Stimulated activated CD4-positive, alpha-beta T cell treated with anti-CD3 and anti-CD28 coated beads, Interleukin-4, amount 100 ng/mL, for 24 hours (primary cell): ENCODE measurements at places on chromosomes 11 and 22.
A peak's percentile ranks its signal among the peaks of the same experiment; 100 is the strongest.

DNA sequence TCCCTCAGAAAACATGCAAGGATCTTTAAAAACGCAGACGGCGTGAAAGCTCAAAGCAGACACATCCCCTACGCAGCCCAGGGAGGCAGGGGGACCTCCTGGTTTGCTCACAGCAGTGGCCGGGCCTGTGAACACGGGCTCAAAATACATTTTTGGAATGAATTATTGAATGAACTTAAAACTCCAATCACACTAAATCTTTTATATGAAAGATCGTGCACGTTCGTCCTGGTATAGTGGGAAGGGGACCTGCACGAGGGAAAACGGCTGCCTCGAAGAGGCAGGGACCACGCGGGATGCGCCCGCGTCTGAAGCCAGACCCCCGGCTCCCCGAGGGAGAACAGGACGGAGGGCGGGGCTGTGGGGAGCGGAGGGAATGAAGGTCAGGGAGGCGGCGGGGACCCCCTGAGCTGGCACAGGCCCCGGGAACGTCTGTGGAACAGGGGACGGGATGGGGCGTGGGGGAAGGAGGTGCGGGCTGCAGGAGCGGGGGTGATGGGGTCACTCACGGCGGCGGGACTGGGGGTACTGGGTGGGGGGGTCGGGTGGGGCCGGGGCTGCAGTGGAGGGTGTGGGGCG lies 1.3 kb upstream of the PANX2 start:
- DNase-seq: no peak

DNA sequence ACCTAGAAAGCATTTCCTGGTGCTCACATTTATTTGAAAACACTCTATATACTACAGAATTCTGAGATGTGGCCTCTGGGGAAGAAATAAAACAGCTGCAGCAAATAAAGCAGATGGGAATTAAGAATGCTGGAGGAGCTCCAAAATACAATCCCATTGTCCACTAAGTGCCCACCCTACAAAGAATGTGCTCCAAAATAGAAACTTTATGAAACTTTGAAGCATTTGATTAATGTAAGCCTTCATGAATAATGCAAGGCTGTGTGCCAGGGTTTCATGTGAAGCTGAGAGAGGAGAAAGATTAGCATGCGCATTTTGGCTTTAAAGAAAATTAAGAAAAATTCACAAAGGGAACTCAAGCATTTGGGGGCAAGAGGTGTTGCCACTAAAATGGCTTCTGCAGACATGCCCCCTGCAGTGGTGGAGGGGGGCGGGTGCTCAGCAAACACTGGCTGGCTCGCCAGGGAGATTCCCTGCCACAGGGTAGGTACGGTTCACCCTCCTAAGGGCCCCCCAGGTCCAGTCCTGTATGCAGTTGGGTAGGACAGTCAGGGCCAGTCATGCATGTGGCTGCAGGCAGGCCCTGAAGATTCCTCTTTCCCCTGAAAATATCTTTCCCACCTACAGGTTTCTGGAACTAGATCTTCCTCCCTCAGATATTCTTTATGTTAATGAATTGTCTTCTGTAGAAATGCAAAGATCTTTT lies 46.6 kb upstream of the RCN1 start:
- no peak for DNase-seq

DNA sequence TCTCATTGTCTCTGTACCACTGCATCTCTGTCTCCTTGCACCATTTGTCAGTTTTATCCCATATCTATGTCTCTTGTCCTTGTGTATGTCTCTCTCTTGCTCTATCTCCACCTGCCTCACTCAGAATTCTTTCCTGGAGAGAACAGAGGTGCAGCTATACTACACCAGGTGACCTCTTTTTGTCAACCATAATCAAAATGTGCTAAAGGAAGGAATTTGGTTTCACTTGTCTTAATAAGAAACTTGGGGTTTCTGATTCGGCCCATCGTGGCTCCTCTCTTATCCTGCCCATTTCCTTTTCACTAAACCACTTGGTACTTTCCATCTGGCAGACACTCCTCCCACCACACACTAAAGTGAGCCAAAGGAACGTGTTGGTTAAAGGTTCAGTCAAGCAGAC lies 2.0 kb upstream of the C11orf42 start:
- no peak for DNase-seq

GRCh38 chr11:43933608-43934551 lies 8.6 kb upstream of the C11orf96 start:
- no peak for DNase-seq

GRCh38 chr11:723120-723883 lies 17.3 kb downstream of the EPS8L2 start:
- DNase-seq: peak; percentile 52

GRCh38 chr11:61035526-61035835 lies 64.0 kb downstream of the CD6 start:
- no peak for DNase-seq
